Lung (tissue), 17 donors: ENCODE measurements at places on chromosomes 12 and 14. TPM values are rescaled to one million over a fixed set of nuclear protein-coding genes. Genes with fewer than 3 reads are reported as not detected.
A peak's percentile ranks its signal among the peaks of the same experiment; 100 is the strongest.

MSRB3 gene
- total RNA-seq: 41.4 TPM

SYNE2 gene
- 91.4 TPM for total RNA-seq

HSPA2 gene
- total RNA-seq: 11.5 TPM

KCNC2 gene
- 0.06 TPM for total RNA-seq

C12orf50 gene
- total RNA-seq: 0.12 TPM

PIK3C2G gene
- total RNA-seq: 4.8 TPM

SSPN gene
- 10.9 TPM for total RNA-seq

MYF6 gene
- not detected for total RNA-seq

ETFBKMT gene
- total RNA-seq: 3.9 TPM

BEGAIN gene
- 1.6 TPM for total RNA-seq

- no peak for DNase-seq
- H3K36me3 ChIP-seq: peaks cover 42% of the 10 kb centered on the region
- H3K4me3 ChIP-seq: no peak overlapping the region
- H3K4me1 ChIP-seq: no peaks in the 10 kb centered on the region
- H3K27ac ChIP-seq: no peak overlapping the region
- H3K27me3 ChIP-seq: no peaks in the 10 kb centered on the region
Measured at GRCh38 chr14:75113932-75114539, 12.8 kb downstream of the NEK9 start.

DNA sequence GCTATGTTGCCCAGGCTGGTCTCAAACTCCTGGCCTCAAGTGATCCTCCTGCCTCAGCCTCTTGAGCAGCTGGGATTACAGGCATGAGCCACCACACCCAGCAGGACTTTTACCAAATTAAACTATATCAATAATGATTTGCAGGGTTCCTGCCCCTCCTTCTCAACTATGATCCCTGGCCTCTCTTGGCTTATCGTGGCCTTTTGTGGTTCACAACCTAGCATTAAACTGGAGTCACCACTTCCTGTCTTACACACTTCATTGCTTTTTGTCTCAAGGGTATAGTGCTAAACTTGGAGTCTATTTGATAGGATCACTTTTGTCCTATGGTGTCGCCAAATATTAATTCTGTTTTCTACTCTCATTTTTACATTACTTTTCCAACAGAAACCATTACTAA, 64.5 kb downstream of the SEC23A start:
- no peak for DNase-seq
- no peaks in the 10 kb centered on the region for H3K27me3 ChIP-seq
- no peak overlapping the region for H3K27ac ChIP-seq
- no peak overlapping the region for H3K4me3 ChIP-seq

GRCh38 chr12:75820071-75820470, 211.5 kb downstream of the PHLDA1 start:
- H3K27me3 ChIP-seq: no peaks in the 10 kb centered on the region
- DNase-seq: no peak
- H3K36me3 ChIP-seq: no peaks in the 10 kb centered on the region

- DNase-seq: peak; percentile 72
- H3K27me3 ChIP-seq: peaks cover 10% of the 10 kb centered on the region
- H3K4me3 ChIP-seq: no peak overlapping the region
- H3K4me1 ChIP-seq: no peaks in the 10 kb centered on the region
Measured at GRCh38 chr12:2691006-2691344, 103.8 kb upstream of the FKBP4 start.

DNA sequence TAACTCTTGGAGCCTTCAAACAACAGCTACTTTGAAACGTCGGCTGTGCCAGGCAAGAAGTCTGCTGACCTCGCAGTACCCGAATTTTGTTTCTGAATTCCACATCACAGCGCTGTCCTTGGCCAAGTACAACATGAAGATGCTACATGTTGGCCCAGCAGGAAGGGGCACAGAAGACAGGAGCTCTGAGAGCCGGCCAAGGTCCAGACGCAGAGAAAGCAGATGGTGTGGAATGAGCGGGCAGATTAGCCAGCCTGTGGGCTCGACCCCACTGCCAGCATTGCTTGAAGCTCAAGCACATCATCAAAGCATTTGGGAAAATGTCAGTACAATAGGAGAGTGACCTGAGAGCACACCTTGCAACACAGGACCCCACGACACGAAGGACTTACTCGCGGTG, 64.5 kb downstream of the FZD10 start:
- no peaks in the 10 kb centered on the region for H3K36me3 ChIP-seq
- H3K27ac ChIP-seq: no peak overlapping the region
- H3K4me3 ChIP-seq: no peak overlapping the region
- H3K27me3 ChIP-seq: peaks cover 31% of the 10 kb centered on the region

DNA sequence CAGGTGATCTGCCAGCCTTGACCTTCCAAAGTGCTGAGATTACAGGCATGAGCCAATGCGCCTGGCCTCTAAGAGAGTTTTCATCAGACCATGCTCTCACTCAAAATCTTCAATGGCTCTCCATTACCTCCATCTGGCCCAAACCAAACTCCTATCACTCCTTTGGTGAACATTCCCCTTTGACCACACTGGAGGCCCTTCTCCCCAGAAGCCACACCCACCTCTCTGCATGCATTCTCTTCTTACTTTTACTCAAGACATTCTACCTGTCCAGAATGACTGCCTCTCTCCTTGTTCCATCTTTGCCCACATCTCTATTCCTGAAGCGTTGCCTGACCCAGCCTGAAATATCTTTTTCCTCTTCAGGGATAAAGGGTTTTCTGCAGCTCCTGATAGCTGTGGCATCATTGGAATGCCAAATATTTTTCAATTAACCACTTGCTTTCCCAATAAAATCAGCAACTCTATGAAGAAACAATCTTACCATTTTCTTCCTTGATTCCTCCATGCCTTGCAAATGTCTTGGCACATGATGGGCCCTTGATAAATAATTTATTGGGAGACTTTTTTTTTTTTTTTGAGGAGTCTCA, 15.5 kb downstream of the PLEK2 start:
- no peaks in the 10 kb centered on the region for H3K36me3 ChIP-seq
- H3K27me3 ChIP-seq: no peaks in the 10 kb centered on the region
- no peaks in the 10 kb centered on the region for H3K4me1 ChIP-seq
- no peak for DNase-seq

DNA sequence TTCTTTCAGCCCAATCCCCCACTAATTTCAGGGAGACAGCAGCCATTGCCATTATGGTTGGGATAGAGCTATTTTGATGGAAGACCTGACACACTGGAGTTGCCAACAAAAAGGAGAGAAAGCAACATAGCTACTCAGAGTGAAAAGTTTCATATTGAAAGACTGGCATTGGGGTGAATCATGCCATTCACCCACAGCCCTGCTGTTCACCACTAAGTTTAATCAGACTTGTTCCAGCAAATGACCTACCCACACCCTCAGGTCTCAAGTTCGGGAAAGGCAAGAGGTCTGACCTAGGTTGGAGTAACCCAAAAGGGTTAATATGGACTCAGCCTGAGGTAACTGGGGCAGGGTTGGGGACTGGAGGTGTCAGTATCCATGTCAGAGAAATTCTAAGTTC, 169.2 kb downstream of the PAWR start:
- H3K4me3 ChIP-seq: no peak overlapping the region
- no peaks in the 10 kb centered on the region for H3K4me1 ChIP-seq
- DNase-seq: no peak
- H3K27ac ChIP-seq: no peak overlapping the region
- no peaks in the 10 kb centered on the region for H3K27me3 ChIP-seq

DNA sequence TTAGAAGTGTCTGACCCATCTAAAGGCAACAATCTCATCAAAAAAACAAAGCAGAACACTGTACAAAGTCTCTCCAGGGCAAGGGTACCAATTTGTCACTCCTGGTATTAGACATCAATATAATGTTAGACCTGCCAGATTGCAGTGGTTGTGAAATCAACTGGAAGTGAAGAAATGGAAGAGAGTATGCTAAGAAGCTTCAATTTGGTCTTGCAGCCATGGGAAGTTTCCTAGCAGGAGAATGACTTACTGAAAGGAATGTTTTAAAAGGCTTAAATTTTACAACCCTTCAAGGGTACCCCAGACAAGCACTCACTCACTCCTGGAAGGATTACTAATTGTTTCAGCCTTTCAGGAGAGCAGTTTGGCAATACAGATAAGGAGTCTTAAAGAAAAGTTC, 18.9 kb downstream of the LLPH start:
- no peaks in the 10 kb centered on the region for H3K36me3 ChIP-seq
- peak; percentile 20 for DNase-seq
- no peaks in the 10 kb centered on the region for H3K27me3 ChIP-seq
- no peak overlapping the region for H3K27ac ChIP-seq
- no peak overlapping the region for H3K4me3 ChIP-seq

DNA sequence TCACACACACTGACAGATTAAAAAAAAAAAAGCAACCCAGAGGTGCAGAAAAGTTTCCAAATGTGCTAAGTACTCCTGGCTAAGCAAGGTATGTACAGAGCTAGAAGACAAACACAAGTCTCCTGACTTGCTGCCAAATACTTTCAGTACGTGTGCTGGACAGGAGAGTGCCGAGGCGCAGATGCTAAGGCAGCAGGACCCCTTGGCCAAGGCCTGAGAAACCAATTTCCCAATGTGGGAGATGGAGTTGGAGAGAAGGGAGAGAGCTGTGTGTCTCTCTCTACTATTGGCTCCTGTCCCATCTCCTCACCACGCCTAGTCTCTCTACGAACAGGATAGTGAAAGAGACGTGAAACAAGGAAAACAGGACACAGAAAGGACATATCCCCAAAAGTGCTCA, 5.3 kb downstream of the SPRYD3 start:
- H3K36me3 ChIP-seq: peaks cover 21% of the 10 kb centered on the region
- H3K4me1 ChIP-seq: peaks cover 28% of the 10 kb centered on the region
- H3K4me3 ChIP-seq: no peak overlapping the region
- H3K27me3 ChIP-seq: no peaks in the 10 kb centered on the region

DNA sequence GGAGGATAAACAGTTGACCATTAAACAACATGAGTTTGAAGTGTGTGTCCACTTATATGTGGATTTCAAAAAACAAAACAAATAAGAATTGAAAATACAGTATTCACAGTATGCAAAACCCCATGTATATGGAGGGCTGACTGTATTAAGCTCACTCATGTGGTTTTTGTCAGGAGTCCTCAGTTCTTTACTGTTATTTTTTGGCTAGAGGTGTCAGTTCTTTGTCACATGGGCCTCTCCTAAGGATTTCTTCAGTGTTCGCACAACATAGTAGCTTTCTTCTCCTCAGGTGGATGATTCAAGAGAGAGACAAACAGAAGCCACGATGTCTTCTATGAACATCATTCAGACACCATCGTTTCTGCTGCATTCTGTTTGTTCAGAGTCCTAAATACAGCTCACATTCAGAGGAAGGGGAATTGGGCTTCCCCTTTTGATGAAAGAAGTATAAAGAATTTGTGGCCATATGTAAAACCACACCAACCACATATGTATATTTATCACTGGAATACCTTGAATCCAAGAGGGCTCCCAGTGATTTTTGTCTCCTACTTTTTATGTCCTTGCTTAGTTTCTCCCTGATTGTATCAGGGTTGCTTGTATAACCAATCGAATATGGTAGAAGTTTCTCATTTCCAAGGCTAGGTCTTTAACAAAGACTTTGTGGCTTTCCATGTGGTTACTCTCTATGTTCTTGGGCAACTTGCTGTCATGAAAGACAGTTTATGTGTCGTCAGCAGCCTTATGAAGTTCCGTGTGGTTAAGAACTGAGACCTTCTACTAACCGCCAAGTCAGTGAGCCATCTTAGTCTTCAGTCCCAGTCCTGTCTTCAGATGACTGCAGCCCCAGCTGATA, 18.9 kb downstream of the MNAT1 start:
- no peak overlapping the region for H3K27ac ChIP-seq
- DNase-seq: no peak
- peaks cover 8% of the 10 kb centered on the region for H3K4me1 ChIP-seq
- H3K36me3 ChIP-seq: no peaks in the 10 kb centered on the region
- H3K4me3 ChIP-seq: no peak overlapping the region

- H3K27me3 ChIP-seq: no peaks in the 10 kb centered on the region
- DNase-seq: peak; percentile 63
- H3K36me3 ChIP-seq: no peaks in the 10 kb centered on the region
- H3K27ac ChIP-seq: no peak overlapping the region
- H3K4me1 ChIP-seq: no peaks in the 10 kb centered on the region
Measured at GRCh38 chr12:22262309-22262708, 72.2 kb downstream of the ST8SIA1 start.

GRCh38 chr12:81360916-81361315, 283.0 kb downstream of the ACSS3 start:
- no peaks in the 10 kb centered on the region for H3K27me3 ChIP-seq
- no peak overlapping the region for H3K4me3 ChIP-seq
- no peak overlapping the region for H3K27ac ChIP-seq
- H3K36me3 ChIP-seq: no peaks in the 10 kb centered on the region
- no peak for DNase-seq
